ENCODE measurements at places on chromosomes 16 and 17.

- DNase-seq, result no peak
Observed at GRCh38 chr16:30527635-30528178, 1.3 kb upstream of the ZNF768 start.

GRCh38 chr16:50434872-50435478, 66.2 kb upstream of the BRD7 start:
- DNase-seq, result no peak

DNA sequence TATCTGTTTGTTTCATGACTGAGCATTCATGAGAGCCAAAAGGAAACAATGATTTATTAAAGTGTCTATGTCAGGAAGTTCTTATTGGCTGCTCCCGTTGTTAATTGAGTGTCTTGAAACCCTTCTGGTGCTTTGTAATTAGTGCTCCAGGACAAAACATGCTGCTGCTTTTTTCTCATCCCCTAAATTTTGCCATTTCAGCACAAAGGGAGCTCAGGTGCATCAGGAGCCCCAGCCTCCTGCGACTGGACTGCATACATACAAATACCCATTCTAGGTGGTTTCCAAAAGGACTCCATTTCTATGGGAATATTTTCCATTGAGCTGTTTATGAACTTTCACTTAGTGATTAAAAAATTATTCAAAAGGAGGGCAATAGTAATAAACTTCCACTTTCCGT, 354.0 kb downstream of the CDH13 start:
- DNase-seq, result no peak

DNA sequence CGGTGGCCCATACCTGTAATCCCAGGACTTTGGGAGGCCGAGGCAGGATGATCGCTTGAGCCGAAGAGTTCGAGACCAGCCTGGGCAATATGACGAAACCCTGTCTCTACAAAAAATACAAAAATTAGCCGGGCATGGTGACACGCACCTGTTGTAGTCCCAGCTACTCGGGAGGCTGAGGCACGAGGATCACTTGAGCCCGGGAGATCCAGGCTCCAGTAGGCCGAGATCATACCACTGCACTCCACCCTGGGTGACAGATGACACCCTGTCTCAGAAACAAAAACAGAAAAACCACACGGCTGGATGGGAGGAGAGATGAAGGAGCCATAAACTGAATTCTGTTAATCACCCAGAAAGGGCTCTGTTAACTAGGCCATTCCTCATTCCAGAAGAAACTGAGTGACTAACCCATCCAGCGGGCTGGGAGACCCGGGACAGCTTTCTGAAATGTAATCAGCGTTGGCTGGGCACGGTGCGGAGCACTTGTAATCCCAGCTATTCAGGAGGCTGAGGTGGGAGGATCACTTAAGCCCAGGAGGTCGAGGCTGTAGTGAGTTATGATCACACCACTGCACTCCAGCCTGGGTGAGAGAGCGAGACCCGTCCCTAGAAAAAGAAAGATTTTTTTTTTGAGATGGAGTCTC, 641 bp upstream of the NT5C3B start:
- no peak for DNase-seq

GRCh38 chr17:73293480-73293911, 18.3 kb downstream of the CDC42EP4 start:
- DNase-seq, result no peak

DNA sequence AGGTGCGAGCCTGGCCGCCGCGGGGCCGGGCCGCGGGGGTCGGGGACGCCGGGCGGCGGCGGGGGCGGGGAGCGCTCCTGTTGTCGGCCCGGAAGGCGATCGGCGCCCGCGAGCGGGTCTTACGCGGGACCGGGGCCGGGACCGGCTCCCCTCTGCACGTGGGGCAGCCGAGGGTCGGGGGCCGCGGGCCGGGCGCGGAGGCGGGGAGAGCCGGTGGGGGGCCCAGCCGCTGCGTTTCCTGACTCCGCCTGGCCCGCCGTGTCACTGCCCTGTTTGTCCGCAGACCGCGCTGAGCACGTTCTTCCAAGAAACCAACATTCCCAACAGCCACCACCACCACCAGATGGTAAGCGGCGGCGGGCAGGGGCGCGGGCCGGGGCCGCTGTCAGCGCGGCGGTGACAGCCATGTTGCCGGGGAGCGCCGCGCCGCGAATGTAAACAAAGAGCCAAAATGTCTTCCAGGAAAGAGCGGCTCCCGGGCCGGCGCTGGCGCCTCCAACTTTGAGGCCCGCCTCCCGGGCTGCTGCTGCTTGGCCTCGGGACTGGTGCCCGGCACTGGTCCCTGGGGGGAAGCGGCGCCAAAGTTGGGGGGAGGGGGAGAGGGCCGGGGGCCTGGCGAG, 586 bp downstream of the UBALD2 start:
- peak; percentile 48 for DNase-seq

GRCh38 chr17:60563743-60564142, 36.2 kb upstream of the PPM1D start:
- no peak for DNase-seq

DNA sequence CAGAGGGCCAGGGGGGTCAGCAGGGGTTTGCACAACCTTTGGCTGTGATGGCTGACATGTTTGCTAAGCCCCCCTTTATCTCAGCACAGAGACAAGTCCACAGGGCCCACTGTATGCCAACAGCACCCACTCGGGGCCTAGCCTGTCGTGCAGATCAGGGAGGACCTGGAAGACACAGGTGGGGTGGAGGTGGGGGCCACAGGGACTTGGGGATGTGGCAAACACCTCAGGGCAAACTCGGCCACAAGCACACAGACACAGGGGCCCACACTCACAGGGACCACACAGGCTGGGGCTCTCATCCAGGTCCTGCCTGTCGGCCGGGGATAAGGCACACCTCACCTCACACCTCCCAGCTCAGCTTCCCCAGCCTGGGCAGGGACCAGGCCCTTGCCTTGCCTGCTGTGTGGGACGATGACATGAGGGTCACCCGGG, 87.9 kb downstream of the C16orf78 start:
- no peak for DNase-seq

DNA sequence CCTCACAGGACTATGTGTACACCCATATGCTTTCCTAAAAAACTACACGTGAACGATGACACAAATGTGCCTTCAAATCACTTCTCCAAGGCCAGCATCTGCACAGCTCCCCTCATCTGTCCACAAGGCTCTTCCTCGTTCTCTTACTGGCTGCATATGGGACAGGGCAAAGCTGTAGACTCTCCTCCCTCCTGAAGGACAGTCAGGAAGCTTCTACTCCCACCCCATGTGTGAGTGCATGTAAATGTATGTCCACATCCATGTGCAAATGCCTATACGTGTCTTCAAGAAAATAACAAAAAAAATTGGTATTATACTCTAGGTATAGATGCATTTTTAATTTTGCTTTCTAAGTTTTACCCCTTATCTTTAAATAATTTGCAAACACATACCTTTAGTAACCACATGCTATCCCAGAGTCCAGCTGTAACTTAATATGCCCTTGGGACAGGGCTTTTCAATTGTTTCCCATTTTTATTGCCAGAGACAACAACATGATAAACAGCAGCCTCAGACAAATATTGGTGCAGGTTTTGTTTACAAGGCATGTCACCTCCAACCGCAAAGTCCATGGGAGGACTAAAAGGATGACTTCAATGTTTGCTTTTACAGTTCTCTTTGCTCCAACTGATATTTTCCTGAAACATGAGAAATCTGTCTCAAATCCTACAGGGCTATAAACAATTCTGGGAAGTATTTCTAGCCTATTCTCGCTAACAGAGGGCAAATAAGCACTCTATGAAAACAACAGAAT, 31.6 kb upstream of the FAAP100 start:
- DNase-seq, result no peak

GRCh38 chr17:77498791-77499698, 358.3 kb downstream of the SEC14L1 start:
- DNase-seq, result no peak

- no peak for DNase-seq
Observed at GRCh38 chr16:22213801-22214200, 7.7 kb downstream of the EEF2K start.

DNA sequence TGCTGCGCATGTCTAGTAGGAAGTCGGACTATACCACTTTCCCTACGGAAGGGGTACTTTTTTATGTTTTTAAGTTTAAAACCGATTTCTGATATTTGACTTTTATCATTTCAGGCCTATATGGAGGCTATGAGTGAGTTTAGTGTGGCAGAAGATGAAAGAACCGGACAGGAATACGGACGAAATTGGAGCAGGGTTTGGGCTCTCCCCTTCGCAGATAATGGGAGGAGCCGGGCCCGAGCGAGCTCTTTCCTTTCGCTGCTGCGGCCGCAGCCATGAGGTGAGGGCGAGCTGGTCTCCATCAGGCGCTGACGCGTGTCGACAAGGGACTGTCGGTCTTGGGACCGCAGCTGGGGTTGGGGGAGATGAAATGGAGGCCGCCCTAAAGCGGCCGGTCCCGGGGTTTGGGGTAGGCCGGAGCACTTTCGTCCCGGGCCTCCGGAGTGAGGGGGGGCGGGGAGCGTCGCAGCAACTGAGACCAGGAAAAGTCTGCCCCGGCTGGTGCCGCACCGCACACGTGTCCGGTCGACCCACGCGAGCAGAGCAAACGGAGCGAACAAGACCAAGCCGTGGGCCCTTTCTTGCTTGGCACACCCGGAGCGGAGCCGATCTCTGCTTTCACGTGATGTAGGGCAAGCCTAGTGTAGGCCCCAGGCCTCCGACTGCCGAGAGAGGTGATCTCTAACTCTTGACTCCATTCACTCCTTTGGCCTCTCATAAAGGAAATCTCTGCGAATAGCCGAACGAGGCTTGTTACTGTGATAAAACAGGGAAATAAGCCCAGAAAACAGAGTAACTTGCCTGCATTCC, at the start of gene RPL19:
Gene RPL19 (plus strand): TSS at position 214 of the 810 bp plus-strand sequence. CDS start 62 bp downstream, at position 276.
- DNase-seq, result peak; percentile 73

DNA sequence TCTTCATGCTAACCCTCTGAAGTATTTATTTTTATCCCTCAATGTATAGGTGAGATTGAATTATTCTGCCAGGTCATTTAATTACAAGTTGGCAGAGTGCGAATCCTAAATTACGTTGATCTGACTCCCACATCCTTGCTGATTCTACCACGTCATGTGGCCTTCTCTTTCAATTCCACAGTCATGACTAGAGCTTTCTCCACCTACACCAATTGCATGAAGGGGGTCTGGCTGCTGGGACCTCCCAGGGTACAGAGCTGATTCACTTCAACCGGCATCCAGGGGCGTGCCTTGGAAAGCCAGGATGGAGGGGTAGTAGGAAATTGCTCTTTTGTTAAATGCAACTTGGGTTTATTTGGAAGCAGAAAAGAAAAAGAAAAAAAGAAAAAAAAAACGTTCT, 41.1 kb upstream of the CDH13 start:
- no peak for DNase-seq

- no peak for DNase-seq
Observed at GRCh38 chr16:26050472-26050871, 358.7 kb downstream of the HS3ST4 start.

GRCh38 chr16:67841198-67841815, 813 bp upstream of the THAP11 start:
- DNase-seq, result no peak

DNA sequence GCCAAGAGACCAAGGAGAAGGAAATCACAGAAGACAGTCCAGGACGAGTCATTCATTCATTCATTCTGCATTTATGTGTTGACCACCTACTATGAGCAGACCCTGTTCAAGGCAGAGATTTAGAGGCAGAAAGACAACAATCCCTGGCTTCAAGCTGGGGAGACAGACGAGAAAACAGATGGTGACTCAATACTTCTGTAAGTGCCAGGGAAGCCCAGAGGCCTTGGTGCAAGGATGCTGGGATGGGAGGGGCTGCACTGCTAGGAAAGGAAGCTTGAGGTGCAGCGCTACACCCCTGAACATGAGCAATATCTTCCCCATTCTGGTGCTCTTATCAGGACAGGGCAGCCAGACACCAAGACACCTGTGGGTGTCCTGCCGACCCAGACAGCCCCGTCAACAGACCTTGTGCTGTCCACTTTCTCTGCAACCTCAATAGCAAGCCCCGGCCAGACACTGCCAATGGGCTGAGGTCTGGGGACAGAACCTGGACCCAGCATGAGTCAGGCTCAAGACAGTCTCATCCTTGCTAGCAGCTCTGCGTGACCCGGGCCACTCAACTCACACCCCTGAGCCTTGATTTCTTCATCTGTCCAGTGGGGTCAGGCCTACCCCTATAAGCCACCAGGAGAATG, 163.5 kb downstream of the COPRS start:
- DNase-seq, result no peak

GRCh38 chr17:32596628-32597027, 109.8 kb downstream of the CDK5R1 start:
- no peak for DNase-seq

DNA sequence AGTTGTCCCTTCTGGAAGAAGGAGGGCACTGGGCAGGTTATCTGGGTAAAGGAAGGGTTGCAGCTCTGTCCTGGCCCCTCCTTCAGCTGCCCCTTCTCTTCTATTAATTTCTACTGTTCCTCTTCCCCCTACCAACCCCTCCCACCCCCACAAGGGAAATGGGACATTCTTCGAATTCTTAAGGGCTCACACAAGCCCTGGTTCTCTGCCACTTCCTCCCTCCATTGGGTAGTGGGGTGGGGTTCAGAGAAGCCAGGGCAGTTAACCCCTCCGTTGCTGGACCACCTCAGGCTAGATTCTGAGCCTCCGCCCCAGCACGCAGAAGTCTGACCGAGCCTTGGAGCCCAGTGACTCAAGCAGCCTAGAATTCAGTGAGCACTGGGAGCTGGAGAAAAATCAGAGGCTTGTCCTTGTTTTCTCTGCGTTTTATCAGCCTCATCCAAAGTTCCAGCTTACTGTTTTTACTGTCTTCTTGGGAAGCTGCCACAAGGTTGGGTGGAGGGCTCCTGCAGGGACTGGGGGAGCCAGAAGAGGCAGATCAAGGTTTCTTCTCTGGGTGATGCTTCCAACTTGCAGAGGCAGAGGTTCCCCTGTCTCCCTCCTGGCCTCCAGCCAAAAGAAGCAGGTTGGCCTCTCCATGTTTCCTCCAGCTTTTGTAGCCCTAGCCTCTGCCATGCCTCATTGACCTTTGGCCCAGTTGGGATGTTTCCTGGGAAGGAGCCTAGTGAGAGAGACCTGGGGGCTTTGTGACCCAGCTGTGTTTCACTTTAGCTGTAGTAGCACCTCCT, 10.2 kb downstream of the LASP1 start:
- no peak for DNase-seq

GRCh38 chr16:28059841-28060575, 3.5 kb downstream of the GSG1L start:
- DNase-seq, result no peak

DNA sequence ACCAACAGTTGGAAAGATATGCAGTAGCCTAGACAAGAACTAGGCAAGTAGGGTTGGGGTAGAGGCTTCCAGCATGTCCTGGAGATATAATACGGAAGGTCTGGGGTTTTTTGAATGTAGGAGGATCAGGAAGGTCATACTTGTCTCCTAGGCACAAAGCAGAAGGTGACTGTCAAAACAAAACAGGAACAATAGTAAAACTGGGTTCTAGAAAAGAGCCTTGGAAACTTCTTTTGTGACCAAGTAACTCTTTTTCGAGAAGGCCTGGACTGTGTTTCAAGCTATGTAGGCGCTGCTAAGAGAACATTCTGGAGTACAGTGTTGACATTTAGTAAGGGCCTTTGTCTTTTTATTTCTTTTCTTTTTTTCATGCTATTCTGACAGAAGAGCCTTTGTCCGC, 26.9 kb upstream of the TENT4B start:
- no peak for DNase-seq

DNA sequence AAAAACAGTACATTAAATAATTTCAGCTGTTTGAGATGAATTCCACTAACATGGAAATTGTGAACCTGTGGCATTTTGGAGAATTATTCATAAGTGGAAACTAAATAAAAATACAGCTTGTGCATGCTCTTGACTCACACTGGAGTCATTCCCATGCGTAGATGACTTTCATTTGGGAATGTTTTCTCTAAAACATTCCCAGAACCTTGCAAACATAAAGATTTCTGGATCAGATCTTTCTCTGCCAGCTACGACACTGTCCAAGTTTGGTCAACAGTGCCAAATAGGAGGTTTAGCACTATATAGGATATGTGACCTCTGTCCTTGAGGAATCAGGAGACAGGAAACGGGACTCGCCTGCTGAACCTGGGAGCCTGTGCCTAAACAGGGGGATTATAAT, 400.9 kb downstream of the SLC39A11 start:
- no peak for DNase-seq

All from T-helper 9 cell (primary cell).